SK-N-SH (cell line): ENCODE measurements at places on chromosomes 1 and 21. TPM values are rescaled to one million over a fixed set of nuclear protein-coding genes. Genes with fewer than 3 reads are reported as not detected.

- DNase-seq: no peak
Observed at GRCh38 chr1:153832293-153832692, 57.1 kb downstream of the SLC27A3 start.

DNA sequence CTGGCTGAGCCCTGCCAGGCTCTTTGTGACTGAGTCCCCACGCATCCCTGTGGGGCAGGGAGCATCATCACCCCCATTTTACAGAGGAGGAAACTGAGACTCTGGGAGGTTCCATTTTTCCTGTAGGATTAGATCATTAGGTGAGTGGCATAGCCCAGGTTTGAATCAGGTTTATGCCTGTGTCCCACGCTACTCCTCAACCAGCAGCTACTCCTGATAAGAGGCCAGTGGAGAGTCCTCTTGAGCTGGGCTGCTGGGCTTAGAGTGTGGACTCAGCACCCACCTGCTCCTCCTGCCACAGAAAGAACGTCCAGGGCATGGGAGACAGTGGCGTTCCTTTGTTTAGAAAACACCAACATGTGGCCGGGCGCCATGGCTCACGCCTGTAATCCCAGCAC lies 30.7 kb downstream of the TNFRSF1B start:
- no peak for DNase-seq

DNA sequence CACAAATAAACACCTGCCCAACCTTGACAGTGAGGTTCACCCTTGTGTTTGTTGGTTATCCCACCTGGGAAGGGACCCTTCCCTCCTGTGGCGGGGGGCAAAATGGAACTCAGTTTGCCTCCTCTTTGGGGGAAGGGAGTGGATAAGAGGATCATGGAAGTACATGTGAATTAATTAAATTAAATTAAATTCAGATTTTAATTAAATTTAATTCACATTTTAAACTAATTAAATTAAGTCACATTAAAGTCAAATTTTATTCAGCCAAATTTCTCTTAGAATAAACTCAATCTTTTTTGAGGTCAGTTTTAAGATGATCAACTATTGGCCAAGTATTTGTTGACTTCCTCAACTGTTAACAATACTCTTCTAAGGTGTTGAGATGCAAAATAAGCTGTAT lies 252.4 kb upstream of the AJAP1 start:
- no peak for DNase-seq

The LAX1 gene
- 0.03 and 0.08 TPM in 2 replicates for polyA plus RNA-seq

- DNase-seq: no peak
Observed at GRCh38 chr21:44450402-44450801, 4.9 kb upstream of the LRRC3 start.

The CDK18 gene
- 2.5 and 3.1 TPM in 2 replicates for polyA plus RNA-seq

The TFAP2E gene
- polyA plus RNA-seq: 0.59 and 0.68 TPM in 2 replicates

DNA sequence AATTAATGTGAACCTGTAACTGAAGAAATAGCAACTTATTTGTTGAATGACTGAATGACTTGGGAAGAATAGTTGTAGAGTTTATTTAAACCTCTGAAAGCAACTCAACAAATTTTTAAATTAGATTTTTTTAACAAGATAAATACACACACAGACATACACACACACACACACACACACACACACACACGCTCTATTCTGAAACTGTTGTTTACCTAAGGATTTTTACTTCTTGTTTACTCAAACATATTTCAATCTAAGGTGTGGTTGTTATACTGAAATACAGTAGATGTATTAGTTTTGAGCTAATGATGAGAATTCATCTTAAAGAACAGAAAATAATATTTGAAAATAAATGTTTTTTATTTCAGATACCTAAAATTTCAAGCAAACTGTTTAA lies 11.5 kb downstream of the ACADM start:
- DNase-seq: no peak

DNA sequence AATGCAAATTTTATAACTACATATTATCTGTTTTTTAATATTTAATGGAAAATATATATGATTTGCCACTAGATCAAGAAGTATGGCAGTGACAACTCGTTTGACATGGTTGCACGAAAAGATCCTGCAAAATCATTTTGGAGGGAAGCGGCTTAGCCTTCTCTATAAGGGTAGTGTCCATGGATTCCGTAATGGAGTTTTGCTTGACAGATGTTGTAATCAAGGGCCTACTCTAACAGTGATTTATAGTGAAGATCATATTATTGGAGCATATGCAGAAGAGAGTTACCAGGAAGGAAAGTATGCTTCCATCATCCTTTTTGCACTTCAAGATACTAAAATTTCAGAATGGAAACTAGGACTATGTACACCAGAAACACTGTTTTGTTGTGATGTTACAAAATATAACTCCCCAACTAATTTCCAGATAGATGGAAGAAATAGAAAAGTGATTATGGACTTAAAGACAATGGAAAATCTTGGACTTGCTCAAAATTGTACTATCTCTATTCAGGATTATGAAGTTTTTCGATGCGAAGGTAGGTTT lies 556 bp downstream of the IFI44 start:
- DNase-seq: no peak

- DNase-seq: peak; percentile 79
Observed at GRCh38 chr1:176897350-176898236, 266.9 kb downstream of the ASTN1 start.

- no peak for DNase-seq
Observed at GRCh38 chr1:169576935-169577331, 9.3 kb downstream of the F5 start.

DNA sequence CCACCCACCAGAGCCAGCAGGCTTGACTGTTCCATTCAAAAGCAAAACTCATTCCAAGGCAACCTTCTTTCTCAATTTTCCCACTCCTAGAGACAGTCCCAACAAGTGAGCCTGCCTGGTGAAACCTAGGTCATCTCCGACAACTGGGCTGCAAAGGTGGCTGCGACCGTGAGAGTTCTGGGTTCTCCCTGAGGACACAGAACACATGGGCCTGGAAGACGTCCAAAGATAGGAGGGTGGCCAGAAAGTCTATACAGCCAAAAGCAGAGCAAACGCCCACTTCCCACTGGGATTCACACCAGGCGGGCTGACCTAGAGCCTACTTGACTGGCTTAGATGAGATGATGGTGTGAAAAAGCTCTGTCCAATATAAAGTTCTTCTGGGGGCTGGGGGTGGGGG lies 90.2 kb upstream of the GRIK3 start:
- peak; percentile 43 for DNase-seq

- no peak for DNase-seq
Observed at GRCh38 chr1:206010060-206010459, 6.9 kb upstream of the RAB7B start.

The LCE2B gene
- polyA plus RNA-seq: not detected in 2 replicates

The SYTL1 gene
- 2.0 and 3.0 TPM in 2 replicates for polyA plus RNA-seq

- DNase-seq: no peak
Observed at GRCh38 chr1:225418059-225418458, 9.8 kb downstream of the LBR start.

DNA sequence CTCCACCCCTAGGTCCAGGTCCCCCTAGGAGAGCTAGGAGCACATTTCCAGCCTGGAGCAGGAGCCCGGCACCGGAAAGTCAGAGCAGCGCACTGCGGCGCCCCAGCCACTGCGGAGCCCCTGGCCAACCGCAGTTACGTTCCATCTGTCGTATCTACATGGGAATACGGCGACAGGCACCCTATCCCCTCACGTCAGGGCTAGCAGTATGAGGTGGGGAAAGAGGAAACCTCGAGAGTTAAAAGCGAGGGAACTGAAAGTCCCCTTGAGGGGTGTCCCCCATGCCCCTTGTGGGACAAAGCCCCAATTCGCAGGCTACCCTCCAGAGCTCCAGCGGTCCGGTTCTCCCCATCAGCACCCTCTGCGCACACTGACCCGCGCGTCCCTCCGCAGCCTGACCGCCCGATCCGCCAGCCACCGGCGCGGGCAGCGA lies 995 bp downstream of the COLGALT2 start:
- DNase-seq: peak; percentile 80

The ZNF695 gene
- polyA plus RNA-seq: 3.0 and 3.2 TPM in 2 replicates

GRCh38 chr1:68600049-68600661 lies 103.3 kb upstream of the DEPDC1 start:
- peak; percentile 12 for DNase-seq

DNA sequence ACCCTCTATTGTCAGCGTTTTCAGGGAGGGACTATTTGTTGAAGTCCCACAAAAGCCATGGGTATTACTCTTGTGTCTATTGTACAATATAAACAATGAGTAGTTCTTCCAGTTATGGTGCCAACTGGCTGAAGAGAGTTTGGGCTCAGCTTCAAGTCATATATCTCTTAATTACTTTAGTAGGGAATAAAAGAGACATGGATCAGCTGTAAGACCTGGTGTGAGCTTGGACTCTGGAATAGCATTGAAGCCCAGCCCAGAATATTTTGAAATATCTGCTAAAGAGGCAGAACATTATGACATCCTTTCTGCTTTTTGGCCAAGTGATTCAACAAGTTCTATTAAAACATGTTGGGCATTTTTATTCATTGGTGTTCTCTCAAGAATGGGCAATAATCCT lies 224.9 kb downstream of the BACH1 start:
- no peak for DNase-seq

- DNase-seq: no peak
Observed at GRCh38 chr1:101002551-101002950, 23.0 kb downstream of the DPH5 start.

The PRDM16 gene
- not detected in 2 replicates for polyA plus RNA-seq

- DNase-seq: no peak
Observed at GRCh38 chr1:57109247-57109646, 143.4 kb upstream of the C8B start.

- DNase-seq: no peak
Observed at GRCh38 chr1:24714859-24715520, 30.3 kb upstream of the CLIC4 start.

The TMEM52 gene
- polyA plus RNA-seq: 3.8 and 4.8 TPM in 2 replicates

GRCh38 chr1:185156288-185156853 lies 382 bp downstream of the TRMT1L start:
- DNase-seq: no peak

DNA sequence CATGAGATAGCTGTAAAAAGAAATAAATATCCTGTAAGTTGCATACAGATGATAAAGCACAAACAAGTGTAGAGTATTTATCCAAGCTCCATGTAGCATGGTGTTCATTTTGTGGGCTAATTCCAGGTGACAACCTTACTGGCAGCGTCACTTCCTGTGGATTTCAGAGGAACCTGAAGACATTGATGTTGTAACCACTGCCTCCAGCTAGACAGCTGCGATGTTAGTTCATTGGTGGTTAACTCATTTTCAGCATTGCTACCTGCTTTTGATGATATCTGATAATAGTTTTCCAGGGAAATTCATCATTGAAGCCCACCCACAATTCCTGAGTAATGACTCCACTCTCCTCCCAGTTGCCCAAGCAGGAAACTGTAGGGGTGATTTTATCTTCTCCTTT lies 3.0 kb downstream of the HSD3B1 start:
- DNase-seq: no peak

The ADORA3 gene
- polyA plus RNA-seq: not detected in 2 replicates

The ZFP69B gene
- polyA plus RNA-seq: 1.7 and 2.1 TPM in 2 replicates

The RGS13 gene
- polyA plus RNA-seq: 0.05 TPM in 1 of 2 replicates, not detected in the other

- DNase-seq: no peak
Observed at GRCh38 chr1:53568540-53568939, 109.3 kb downstream of the DMRTB1 start.

The PSMG1 gene
- 39.2 and 39.6 TPM in 2 replicates for polyA plus RNA-seq

DNA sequence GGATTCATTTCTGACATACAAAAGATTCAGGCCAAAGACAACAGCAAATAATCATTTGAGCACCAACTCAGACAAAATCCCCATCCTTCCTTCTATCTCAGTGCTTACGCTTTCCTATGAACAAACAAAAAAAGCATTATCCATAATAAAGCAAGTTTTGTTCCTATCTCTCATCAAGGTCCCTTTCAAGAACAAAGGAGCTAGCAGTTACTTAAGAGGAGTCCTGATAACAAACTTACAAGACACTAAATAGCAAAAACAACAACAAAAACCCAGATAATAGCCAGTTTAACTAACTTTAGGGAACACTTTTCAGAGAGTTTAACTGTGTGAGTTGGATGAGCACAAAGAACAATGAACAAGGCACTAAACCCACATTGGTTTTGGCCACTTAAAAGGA lies 10.5 kb downstream of the EVI5 start:
- no peak for DNase-seq

DNA sequence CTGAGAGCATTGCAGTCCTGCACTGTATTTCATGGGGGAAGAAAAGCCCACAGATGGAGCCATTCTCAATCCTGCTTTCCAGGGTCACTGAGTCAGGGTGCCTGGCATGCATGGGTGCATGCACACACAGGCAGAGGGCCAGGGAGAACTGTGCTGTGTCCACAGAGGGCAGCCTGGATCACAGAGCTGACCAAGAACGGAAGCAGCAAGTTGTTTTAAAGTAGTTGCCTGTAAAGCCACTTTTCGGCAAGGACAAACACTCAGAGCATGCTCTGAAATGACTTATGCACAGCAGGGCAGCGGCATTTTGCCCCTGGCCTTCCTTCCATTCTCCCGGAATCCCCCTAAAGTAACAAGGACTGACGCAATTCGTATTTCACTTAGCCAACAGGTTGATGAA lies 3.6 kb downstream of the ERG start:
- no peak for DNase-seq

DNA sequence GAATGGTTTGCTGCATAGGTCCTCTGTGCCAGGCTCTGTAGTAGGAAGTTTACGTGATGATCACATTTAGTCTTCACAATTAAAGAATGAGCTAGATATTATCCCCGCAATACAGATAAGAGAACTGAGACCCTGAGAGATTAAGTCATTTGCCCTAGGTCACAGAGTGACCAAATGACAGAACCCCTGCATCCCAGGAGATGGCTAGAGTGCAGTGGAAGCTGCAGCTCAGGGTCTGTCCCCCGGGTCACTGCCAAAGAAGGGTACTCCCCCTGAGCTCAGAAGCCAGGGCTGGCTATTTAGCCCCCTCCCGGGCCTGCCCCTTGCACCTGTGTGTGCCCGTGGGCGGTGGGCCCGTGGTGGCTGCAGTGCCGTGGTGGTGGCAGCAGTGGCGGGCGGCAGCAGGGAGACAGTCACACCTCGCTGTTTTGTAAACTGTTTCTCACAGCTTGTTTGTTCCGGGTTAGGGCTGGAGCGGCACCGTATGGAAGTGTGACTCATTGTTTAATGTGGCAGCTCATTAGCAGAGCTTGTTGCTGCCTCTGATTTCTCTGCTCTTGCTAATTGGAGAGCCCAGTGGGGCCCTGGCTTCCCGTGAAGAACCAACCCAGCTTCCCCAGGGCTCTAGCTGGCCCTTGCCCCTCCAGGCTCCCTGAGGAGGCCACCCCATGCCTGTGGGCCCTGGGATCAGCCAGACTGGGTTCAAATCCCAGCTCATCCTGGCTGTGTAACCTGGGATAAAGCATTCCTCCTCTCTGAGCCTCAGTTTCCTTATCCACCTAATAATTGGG lies 19.3 kb upstream of the FOXO6 start:
- DNase-seq: no peak

The CLEC20A gene
- not detected in 2 replicates for polyA plus RNA-seq
